Immature natural killer cell (primary cell): ENCODE measurements at places on chromosomes 2 and 18.

DNA sequence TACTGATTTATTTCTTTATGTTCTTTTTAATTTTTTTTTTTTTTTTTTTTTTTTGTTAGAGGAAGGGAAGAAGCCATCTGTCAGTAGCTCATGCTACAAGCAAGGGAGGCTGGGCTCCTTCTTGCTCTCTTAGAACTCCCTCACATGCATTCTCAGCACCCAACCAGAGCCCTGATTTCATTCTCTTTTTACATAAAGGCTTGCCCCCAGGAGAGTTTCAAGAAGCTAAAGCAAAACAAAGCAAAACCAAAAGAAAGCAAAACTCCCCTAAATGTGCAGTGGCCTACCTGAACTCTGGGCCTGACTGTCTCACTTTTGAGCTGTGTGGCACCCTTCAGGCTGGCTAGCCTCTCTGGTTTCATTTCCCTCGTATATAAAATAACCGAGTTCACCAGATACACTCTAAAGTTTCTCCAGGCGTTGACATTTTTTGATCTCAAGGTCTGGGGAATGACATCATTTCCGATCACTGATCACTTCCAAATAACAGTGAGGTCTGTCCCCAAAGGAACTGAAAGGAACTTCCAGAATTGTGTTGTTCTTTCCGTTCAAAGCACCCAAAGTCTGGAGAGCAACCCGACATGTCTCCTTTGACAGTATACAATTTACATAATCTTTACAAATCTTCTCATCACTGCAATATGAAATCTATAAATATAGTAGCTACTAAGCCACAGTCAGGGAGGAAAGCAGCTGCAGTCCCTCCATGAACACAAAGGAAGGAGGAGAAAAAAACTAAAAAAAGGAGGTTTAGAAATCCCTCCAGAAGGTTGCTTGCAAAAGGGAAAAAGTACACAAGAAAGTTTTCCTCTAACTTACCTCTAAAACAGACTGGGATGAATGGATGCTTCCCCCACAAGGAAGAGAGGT lies 145.6 kb upstream of the NCK2 start:
- no peak for DNase-seq

DNA sequence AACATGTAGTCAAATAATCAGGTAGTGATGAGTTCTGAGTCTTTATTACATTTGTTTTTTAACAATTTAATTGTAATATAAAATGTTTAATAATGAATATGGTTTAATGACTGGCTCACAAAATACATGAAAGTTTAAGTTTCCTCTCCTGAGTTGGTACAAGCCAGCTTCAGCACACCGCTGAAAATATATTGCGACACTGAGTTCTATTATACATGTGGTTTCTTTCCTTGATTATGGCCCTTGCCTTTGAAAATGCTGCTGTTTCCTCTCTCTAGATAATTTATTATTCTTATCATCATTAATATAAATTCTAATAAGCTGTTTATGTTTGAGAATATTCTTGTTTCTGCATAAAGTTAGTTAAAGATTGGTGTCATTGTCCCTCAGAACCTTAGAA lies 249.3 kb downstream of the PARD3B start:
- DNase-seq = no peak

GRCh38 chr2:37659723-37660122 lies 11.7 kb downstream of the CDC42EP3 start:
- no peak for DNase-seq

GRCh38 chr2:216807857-216808272 lies 52.0 kb downstream of the TNP1 start:
- no peak for DNase-seq

- DNase-seq = no peak
These were observed 2.0 kb downstream of the GMCL1 start for GRCh38 chr2:69831354-69831905.

GRCh38 chr18:55316486-55317184 lies 271.4 kb downstream of the TCF4 start:
- DNase-seq = no peak

GRCh38 chr2:38465789-38466127 lies 88.7 kb upstream of the ATL2 start:
- DNase-seq = no peak

DNA sequence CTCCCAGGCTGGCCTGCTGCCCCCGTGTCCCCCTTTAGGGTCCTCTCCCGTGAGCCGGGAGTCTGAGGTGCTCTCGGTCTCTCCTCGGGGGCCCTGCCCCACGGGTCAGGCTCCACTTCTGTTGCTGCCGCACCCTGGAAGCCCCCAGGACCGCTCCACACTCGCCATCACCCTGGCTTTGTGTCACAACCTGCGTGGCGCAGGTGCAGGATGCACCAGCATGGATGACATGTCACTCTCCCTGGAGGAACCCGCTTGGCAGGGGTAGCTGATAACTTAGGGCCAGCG lies 10.8 kb upstream of the ARHGEF4 start:
- no peak for DNase-seq

DNA sequence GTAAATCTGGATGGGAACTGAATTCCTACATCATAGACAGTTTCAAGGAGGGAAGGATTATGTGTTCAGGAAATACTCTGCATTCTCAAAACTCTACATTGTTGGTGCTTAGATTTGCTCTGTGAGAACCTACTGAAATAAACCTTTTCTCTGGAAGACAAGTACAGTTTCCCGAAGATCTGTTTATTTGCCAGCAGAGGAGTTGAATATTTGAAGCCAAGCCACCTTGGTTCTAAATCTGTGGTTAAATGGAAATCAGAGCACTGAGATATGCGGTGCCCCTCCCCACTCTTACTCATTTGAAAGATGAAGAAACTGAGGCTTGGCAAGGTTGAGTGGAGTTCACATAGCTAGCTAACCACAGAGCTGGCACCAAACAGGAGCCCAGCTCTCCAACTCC lies 146.3 kb upstream of the CTAGE1 start:
- DNase-seq = no peak

- DNase-seq = no peak
These were observed 62.3 kb upstream of the STON1 start for GRCh38 chr2:48467637-48468036.

- peak; percentile 78 for DNase-seq
These were observed 26.0 kb upstream of the FOSL2 start for GRCh38 chr2:28366496-28367282.

GRCh38 chr2:151792589-151792988 lies 35.6 kb downstream of the ARL5A start:
- no peak for DNase-seq

- no peak for DNase-seq
These were observed 28.6 kb downstream of the IRS1 start for GRCh38 chr2:226771067-226771466.

DNA sequence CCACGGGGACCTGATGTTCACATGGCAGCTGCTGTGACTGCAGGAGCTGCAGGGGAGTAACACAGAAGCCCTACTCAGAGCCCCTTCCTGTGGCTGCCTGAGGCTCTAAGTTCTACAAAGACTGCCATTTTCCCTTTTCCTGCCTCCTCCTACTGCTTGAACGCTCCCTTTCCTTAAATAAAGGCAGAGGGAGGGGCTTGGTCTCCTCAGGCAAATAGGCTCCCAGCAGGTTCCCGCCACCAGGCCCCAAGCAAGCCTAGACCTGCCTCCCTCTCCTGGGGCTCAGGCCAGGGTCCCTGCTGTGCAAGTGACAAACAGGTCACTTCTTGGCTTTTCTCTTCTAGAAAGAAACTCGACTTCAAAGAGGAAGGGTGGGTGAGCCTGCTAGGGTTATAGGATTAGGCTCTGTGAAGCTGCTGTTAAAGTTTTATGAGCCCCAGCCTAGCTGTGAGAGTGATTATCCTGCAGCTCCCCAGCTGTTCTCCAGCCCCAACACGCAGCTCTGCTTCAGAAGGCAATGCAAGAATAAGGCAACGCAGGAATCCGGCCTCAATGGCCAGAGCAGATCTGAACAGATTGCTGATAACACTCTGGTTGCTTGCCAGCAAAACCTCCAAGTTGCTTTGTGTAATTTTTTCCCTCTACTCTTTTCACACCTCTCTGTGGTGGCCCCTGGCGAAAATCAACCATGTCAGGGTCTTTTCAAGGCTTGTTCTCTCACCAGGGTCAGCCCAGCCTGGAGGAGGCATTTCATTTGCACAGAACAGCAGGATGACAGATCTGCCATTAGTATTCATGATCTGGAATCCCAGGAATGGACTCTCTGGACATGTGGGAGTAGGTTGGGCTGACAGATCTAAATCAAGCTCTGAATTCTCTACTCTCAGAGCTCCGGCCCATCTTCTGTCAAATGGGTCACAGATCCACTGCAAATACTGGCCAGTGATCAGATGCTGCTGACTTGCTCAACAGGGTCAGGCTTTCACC lies 71.3 kb downstream of the MRO start:
- no peak for DNase-seq

DNA sequence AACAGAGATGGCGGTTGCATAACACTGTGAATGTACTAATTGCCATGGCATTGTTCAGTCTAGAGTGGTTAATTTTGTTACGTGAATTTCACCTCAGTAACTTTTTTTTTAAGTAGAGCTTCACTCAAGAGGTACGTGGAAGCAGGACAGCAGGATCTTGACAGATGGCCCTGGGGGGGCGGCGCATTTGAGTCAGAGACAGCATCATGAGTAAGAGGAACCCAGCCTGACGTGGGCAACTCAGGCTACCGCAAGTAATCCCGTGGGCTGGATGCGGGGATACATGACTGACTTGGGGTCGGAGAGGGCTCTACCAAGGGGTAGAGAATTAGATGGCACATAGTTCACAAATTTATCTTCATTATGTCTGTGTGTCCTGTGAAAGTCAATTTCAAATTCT lies 38.1 kb upstream of the DAPL1 start:
- no peak for DNase-seq

- no peak for DNase-seq
These were observed 96.5 kb downstream of the XIRP2 start for GRCh38 chr2:166984797-166985196.

- DNase-seq = no peak
These were observed 365.6 kb downstream of the LRRTM4 start for GRCh38 chr2:77156599-77156998.

DNA sequence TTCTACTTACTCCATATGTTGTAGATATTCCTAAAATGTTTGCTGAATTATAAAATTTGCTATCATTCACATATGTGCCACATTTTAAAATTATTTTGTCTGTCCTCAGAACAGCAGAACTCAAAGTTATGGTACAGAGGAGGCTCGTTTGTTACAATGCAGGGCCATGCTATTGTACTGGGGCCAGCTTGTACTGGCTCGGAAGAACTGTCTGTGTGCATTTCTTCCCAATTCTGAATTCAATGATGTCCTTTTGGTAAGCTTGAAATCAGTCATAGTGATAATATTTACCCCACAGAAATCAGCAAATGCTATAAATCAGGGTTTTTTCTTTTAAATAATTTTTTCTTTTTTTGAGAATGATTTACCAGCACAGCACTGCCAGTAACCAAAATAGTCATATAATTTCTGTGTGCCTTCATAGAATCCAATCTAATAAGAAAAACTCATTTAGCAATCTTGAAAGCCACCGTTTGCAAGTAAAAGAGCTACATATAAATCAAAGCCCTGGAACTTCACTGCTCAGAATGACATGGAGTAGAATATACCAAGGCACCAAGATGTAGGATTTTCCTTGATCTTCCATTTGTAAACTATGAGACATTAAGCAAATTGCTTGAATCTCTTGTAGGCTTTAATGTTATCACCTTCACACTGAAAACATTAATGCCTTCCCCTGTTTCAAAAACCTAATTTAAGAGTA lies 90.7 kb upstream of the EPHA4 start:
- DNase-seq = no peak

DNA sequence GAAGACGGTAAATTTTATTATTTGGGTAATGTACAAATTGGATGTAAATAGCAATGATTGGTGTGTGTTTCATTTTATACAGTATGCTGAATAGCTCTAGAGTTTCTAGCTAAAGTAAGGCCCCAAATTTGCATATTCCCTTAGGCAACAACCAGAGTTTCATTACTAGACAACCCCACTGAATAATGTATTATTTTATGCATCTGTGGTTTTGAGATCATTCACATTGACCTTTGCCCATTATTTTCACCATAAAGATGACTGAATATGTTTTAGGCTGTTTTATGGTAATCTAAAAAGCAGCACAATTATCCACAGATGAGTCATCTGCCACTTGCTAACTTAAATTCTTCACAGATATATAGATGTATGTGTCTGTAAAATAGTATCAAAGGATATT lies 44.5 kb upstream of the C2orf74 start:
- no peak for DNase-seq

- no peak for DNase-seq
These were observed 15.4 kb upstream of the SLC25A52 start for GRCh38 chr18:31776093-31776492.

DNA sequence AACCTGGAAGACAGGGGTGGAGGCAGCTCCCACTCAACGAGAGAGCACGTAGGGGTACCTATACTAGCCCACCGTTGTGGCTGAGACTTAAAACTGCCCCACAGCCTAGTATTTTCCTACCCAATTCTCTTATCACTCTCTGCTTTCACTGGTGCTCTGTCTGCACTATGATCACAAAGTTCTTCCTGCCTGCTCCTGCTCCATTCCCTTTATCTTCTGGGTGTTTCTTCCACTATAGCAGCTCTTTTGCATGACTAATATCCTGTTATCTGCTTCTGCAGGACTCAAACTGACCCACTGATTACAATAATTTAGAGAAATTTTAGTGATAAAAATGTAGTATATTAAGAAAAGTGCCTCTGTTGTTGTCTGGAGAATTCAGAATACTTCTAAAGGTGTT lies 184.8 kb downstream of the LRP1B start:
- DNase-seq = no peak

DNA sequence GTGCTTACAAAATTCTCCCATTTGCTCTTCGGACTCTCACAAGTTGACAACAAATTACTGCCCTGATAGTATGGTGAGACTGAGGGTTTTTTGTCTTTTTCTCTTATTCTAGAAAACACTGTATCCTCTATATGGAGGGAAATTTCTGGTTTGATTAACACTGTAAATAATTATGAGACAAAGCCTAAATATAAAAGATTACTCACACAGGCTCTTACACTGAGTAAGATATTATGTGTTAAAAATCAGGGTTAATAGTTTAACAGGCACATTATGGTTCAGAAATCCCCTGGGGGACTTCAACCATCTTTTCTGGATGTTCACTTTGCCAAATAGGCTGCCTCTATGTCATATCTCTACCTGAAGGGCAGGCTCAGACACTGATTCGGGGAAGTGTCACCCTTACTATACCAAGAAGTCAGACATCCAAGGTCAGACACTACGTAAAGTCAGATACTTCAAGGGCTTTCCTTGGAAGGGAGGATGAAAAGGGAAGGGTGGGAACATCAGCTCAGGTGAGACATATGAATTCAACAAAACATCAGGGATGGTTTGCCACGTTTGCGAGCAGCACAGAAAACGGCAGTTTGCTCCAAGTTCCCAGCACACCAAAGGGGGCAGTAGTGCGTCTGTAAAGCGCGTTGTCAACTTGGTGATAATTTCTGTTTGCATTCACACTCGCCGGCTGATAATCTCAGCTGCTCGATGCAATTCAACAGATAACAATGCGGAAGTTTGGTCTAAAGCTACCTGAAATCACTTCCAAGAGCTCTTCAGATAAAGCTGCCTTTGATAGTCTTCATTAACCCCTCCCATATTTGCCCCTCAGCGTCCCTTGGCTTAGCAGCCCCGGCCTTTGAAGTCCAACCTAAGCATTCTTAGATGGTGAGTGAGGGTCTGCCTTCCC lies 972 bp upstream of the RASGRP3 start:
- peak; percentile 81 for DNase-seq
